ENCODE measurements at places on chromosomes 1 and 21.

GRCh38 chr1:159184201-159184600 lies 12.8 kb downstream of the CADM3 start:
- no peak for DNase-seq

DNA sequence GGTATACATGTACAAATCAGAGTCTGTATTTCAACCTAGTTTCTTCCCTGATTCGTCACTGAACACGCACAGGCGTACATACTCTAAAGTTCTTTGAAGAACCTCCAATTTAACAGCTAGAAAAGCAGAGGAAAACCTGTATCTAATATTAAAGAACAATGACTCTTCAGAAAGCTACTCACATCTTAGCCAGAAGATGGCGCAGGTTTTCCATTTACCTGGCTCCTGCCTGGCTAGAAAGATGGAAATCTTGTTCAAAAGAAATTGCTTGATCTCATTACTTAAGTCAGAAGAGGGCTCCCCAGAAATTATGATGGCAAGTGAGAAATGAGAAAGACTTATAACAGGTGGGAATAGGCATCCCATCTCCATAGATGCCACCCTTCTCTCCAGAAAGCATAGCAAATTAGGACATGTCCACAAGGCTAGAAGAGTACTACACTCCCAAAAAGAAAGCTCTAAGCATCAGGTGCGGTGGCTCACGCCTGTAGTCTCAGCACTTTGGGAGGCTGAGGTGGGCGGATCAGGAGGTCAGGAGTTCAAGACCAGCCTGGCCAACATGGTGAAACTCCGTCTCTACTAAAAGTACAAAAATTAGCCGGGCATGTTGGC lies 19.0 kb upstream of the L1TD1 start:
- no peak for DNase-seq

- DNase-seq: no peak
These were observed 99.6 kb upstream of the RGS1 start for GRCh38 chr1:192475970-192476369.

- DNase-seq: no peak
These were observed 1.8 kb downstream of the SUMO3 start for GRCh38 chr21:44815852-44816628.

DNA sequence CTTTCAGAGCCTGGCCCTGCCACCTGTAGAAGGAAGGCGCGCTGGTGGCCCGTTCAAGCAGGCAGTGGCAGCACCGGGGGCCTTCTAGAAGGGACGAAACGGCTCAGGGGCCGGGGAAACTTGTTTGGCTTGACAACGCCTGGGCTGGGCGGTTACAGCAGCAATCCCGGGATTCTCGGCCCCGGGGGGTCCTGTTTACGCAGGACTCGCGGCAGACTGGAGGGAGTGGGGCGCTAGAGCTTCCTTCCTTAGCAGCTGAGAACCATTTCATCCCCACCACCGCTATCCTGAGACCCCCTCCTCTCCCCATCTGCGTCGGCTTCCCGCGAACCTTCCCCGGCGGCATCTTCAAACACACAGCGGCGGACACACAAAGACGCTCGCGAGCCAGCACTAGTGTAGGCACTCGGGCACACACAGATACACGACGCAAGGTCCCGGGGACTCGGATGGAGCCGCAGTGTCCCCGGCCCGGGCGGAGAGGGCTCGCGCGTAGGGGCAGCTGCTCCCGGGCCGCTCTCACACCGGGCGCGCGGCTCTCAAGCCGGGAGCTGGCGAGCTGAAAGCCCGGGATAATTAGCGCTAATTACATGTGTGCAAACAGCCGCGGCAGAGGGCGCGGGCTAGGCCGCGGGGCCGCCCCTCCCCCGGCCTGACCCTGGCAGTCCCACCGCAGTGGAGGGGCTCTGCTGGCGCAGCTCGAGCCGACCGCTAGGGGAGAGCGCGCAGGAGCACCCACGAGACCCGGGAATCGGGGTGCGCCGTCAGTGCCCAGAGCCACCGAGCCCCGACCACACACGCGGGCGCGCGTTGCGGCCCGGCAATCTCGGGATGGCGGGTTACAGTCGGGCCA lies 271.4 kb downstream of the FOXD2 start:
- no peak for DNase-seq

- no peak for DNase-seq
These were observed 22.0 kb upstream of the ZBTB18 start for GRCh38 chr1:244029124-244029523.

GRCh38 chr21:39434950-39435349 lies 10.6 kb downstream of the LCA5L start:
- DNase-seq: no peak

DNA sequence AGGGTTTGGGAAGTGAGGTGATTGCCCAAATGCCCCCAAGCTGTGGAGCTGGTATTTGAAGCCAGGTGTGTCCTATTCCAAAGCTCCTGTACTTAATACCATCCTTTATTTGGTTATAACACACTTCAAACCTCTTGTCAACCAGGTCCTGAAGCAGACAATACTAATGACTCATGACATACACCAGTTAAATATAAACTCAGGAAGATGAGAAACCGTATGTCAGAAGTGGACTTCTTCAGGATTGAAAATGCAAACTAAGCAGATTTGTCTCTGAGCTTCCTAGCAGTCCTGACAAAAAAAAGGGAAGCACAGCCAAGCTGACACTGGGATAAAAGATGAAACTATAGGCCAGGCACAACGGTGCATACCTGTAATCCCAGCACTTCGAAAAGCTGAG lies 70.6 kb downstream of the ALPL start:
- DNase-seq: no peak

DNA sequence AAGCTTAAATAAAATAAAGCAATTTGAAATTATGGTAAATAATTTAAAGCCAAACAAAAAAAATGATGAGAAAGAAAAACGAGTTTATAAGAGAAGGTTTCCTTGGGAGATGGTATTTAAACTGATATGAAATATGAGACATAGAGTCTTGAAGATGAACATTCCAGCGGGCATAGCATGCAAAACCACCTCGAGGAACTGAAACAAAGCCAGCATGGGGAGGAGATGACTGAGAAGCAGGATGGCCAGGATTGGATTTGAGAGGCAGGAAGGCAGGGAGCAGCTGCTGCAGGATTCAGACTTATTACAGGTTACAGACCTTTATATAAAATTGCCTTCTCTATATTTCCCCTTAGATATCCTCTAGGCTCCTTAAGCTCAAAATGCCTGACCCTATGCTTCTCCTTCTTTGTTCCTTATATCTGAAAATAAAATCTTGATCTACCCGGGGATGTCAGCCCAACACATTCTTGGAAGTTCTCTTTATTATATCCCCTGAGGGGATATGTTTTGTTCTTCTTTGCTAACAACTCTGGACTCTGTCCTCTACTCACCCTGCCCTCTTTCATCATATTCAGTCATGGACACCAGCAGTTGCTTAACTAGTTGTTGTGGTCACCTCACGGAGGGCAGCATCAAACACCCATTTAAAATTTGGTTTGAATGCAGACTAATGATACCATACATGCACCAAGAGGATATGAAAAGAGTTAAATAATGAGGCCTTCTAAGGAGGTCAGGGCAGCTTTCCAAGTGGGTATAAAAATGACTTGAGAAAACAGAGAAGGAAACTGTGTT lies 719.1 kb upstream of the B3GALT2 start:
- no peak for DNase-seq

DNA sequence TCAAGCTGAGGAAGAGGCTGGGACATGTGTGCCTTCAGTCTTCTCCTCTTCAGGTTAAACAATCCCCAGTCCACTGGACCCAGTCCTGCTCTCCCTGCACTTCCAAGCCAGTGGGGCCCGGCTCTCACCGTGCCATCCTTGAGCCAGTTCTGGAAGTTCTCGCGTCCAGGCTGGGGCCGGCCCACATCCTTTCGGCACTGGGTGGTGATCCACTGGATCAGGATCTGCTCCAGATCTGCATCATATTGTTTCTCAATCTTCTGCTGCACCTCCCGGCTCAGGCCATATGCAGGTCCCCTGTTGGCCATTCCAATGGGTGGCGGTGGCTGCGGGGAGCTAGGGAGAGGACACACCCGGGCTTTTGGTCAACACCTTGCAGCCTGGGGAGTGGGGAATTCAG lies 5.1 kb downstream of the TAGLN2 start:
- DNase-seq: no peak

DNA sequence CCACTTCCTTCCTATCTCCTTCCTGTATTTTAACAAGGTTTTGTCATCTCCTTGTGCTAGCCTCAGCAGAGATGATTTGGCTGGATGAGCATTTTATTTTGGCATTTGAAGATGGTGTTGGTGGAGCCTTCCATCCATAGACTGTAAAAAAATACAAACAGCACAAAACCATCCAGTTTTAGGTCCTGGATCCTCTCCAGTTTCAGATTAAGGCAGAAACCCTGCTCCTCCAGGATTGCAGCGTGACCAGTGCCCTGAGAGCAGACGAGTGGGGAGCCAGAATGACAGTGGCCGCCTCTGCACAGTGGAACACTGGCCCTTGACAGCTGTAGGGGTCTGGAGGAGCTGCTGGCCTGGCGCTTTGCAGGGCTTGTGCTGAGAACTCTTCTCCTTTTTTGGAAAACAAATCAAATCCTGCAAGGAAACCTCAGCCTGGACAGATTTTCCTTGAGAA lies 72.2 kb upstream of the GADD45A start:
- DNase-seq: no peak

All from cortex of kidney (tissue), 1 donor.